Fibroblast of lung (primary cell): ENCODE measurements at places on chromosomes 11 and 22.

DNA sequence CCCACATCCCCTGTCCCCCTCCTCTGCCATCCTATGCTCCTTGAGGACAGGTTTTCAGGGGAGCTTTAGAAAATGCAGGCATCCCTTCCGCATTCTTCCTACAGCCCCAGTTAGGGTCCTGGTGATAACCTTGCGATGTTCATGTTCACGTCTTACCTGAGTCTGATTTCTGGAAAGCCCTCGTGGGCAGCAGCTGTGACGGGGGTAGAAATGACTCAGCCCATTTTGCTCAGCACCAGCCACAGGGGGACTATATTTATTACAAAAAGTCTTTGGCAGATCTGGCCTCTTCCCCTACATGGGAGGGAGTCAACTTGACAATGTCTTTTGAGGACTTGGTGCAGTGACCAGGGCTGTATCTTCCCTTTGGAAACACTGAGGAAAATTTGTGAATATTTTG is 12.3 kb downstream of the PKNOX2 start:
- DNase-seq: no peak

DNA sequence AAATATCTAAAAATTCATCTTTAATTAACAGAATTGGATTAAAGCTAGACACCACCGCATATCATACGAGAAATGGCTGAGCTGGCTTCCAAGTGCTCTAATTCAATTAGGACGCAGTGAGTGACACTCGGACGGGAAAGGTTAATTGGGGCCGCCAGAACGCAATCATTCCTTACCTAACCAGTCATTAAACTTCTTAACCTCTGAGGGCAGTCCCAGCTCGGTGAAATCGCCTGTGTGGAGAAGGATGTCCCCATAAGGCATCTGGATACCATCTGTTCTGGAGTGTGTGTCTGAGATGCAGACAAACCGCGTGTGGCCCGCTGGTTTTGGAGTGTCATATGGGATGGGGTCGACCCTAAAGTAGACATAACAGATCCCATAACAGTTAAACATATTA is 50.3 kb downstream of the MPPED2 start:
- no peak for DNase-seq

GRCh38 chr22:35491908-35492380 is 48.7 kb upstream of the RASD2 start:
- no peak for DNase-seq

DNA sequence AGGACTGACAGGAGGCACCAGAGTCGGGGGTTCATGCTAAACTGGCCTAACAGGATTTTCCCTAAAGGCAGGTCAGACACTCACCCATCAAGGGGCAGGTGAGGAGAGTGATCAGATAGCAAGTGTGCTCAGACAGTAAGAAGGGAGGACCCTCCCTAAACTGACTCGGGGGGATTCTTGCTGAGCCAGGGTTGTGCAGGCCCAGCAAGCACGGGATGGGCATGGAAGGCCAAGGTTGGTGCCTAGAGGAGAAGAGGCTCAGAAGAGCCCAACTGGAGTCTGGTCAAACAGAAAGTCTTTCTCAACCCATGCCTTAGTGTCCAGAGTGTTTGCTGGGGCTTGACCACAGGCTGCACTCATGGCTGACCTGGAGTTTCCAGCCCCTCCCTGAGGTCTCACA is 6.2 kb upstream of the APOL1 start:
- no peak for DNase-seq

DNA sequence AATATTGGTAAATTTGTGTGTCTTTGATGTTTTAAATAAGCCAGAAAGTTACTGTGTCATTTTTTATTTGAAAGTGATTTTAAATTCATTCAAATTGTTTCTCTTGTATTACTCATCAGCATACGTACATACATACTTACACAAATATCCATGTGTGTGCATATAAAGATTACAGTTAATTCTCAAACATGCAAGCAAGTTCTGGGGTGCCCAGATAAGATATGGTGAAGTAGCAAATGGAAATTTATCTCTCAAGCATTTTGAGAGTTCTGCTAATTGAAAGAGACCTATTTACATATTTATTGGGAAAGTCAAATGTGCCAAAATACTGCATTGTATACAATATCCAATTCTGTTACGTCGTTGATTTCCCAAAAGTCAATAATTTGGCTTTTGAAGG is 1024.0 kb upstream of the CNTN5 start:
- DNase-seq: no peak

DNA sequence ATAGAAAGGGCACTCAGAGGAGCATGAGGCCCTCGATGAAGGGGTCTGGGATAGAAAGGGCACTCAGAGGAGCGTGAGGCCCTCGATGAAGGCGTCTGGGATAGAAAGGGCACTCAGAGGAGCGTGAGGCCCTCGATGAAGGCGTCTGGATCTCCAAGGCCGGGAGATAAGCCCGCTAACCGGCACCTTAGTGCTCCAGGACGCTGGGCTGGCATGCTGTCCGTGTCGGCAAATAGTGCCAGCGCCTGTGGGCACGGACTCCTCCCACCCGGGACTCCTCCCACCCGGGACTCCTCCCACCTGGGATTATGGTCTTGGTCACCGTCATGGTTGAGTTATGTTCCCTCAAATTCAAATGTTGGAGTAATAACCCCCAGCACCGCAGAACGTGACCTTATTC is 725.3 kb downstream of the BRD1 start:
- DNase-seq: no peak

DNA sequence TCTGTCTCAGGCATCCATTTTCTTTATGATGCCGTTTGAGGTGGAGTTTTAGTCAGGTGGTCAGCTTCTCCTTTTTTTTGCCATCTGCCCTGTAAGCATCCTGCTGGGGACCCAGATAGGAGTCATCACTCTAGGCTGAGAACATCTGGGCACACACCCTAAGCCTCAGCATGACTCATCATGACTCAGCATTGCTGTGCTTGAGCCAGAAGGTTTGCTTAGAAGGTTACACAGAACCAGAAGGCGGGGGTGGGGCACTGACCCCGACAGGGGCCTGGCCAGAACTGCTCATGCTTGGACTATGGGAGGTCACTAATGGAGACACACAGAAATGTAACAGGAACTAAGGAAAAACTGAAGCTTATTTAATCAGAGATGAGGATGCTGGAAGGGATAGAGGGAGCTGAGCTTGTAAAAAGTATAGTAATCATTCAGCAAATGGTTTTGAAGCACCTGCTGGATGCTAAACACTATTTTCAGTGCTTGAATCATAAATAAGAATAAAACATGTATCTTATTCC is 10.9 kb upstream of the HBE1 start:
- DNase-seq: peak; percentile 98

DNA sequence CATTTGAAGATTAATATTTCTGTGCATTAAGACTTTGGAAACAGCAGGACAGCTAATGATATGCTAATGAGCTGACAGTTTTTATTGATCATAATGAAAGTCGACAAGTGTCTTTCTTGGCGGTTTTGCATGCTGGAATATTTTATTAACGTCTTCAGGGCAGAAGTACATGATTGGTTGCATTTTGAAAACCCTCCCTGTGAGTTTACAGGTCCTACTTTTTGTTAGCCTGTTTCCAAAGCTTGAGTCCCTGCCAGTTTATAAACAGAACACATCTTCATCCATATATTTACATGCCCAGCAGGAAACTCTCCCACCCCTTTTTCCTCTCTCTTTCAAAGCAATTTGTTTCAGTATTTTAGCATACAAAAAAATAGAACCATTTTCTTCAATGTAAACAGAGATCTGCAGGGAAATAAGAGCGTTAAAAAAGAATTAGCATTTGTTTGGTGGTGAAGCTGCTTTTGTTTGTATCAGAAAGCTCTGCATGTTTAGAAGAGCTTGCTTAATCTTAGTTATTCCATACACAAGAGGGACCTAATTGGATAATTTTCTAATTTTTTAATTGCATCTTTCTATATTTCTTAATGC is 243.6 kb downstream of the NELL1 start:
- no peak for DNase-seq

DNA sequence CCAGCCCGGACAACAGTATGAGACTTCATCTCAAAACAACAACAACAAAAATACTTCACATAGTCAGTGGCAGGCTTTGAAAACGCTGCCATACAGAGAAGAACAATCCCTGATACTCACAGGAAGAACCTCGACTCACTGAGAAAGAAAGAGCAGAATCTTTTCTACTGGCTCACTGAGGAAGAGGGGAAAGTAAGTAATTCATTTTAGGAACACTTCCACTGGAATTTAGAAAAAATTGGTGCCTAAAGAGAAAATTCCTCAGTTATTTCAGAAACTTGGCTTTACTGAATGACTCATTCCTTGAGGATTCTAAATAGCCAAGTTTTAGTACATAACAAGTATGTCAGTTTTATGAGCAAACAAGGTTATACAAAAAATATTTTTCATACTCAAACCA is 12.3 kb downstream of the NARS2 start:
- peak; percentile 70 for DNase-seq

GRCh38 chr22:23608583-23608982 is 23.5 kb downstream of the DRICH1 start:
- DNase-seq: peak; percentile 10

DNA sequence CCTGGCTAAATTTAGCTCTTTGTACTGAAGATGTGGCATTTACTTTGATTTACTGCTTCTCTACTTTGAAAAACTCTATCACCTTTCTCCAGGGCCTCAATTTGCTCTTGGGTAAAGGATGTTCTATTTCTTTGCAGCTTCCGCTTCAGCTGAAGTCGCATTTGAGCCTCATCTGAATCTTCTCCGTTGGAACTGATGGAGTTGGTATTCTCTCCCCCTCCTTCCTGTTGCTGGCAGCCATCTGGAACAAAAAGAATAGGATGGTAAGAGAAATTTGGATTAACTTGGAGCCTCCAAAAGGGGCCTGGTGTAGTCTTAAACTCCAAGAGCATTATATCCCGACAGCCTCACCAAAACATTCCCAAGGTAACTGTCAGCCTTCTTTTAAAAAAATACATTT is 16.6 kb downstream of the PAX6 start:
- DNase-seq: no peak

- DNase-seq: no peak
Observed at GRCh38 chr22:23549198-23549595, 30.9 kb downstream of the IGLL1 start.

DNA sequence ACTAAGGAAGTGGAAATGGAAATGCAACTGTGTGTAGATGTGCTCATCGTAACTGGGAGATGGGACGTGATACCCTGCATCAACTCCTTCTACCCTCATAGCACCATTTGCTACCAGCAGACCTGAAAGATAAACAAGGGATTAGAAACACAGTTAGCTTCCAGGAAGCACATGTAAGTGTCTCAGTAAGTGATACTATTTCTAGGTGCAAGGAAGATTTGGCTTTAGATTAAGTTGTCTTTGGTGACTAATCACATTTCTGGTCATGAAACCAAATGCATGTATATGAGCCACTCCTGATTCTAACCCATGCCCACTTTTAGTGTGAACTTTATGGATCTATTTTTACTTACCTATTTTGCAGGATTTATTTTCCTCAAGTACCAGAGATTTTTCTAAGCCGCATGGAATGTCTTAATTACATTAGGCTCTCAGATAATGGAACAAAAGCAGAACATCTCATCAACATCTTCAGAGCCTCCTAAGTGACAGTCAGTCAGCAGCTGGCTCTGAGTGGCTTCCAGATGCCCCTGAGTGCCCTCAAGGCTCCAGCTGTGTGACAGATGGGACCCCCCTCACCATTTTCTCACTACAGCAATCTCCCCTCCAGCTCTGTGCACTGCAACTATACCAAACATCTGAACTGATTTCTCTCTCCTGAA is 21.2 kb downstream of the SLC5A12 start:
- no peak for DNase-seq

DNA sequence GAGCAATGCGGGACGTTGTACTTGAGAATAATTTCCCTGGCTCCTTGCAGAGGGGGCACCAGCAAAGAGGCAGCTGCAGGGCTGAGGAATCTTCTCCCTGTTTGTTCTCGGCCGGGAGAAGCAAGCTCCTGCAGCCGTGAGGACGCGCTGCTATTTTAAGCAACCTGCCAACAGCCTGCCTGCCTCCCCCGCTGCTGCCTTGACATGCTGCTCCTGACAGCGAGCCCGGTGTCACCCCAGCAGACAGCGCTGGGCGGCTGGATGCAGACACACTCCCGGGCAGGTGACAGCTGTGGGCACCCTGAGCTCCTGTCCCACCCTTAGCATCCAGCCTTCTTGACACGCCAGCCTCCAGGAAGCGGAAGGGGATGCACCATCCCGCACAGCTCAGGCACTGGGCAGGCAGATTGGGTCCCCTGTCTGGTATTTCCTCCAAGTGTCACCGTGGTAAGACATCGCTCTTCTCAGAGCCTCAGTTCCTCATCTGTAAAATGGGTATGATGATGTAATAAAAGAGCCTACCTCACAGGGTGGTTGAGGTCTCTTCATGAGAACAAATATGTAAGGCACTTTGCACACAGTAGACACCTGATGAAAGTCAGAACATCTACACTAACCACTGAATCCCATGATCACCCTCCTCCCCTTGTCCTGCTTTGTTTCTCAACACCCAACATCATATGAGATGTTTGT is 530.6 kb downstream of the MN1 start:
- no peak for DNase-seq

- DNase-seq: no peak
Observed at GRCh38 chr11:76064192-76064591, 142.1 kb downstream of the WNT11 start.

DNA sequence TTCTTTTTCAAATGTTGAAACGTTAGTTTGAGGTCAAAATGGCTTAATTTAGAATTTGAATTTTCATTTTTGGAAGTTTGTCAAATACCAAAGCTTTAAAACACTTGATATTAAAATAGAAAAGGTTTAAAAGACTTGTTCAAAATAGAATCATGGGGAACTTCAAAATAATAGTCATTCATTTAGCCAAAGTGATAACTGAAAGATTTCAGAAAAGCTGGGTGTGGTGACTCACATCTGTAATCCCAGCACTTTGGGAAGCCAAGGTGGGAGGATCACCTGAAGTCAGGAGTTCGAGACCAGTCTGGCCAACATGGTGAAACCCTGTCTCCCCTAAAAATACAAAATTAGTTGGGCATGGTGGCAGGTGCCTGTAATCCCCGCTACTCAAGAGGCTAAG is 10.9 kb downstream of the GSTP1 start:
- no peak for DNase-seq

GRCh38 chr22:42368379-42369249 is 63.6 kb downstream of the NFAM1 start:
- no peak for DNase-seq

- no peak for DNase-seq
Observed at GRCh38 chr11:14981507-14981906, 9.4 kb upstream of the CALCA start.

GRCh38 chr22:37428649-37429586 is 1.6 kb upstream of the ELFN2 start:
- DNase-seq: peak; percentile 53

GRCh38 chr11:63681321-63682065 is at the start of gene RTN3:
RTN3 (plus strand) TSS chr11:63681500; CDS start chr11:63681637, 137 bp downstream.
- DNase-seq: peak; percentile 96

DNA sequence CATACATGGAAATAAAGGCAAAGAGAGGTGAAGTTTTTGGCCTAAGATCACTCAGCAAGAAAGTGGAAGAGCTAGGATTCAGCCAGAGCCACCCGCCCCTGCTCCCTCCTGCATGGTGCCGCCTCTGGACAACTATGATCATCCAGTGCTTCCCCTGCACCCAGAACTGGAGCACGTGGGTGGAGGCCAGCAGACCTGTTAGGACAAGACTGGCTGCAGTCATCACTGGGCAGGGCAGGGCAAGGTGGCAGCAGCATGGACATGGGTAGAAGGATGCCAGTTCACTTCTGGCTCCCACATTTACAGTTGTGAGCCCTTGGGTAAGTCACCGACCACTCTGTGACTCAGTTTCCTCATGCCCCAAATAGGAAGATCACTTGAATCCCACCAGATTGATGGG is 131.0 kb downstream of the FBXO7 start:
- no peak for DNase-seq

GRCh38 chr11:80727315-80727714 is 1286.5 kb upstream of the TENM4 start:
- peak; percentile 1 for DNase-seq
